ENCODE measurements at places on chromosomes 2 and 18.

DNA sequence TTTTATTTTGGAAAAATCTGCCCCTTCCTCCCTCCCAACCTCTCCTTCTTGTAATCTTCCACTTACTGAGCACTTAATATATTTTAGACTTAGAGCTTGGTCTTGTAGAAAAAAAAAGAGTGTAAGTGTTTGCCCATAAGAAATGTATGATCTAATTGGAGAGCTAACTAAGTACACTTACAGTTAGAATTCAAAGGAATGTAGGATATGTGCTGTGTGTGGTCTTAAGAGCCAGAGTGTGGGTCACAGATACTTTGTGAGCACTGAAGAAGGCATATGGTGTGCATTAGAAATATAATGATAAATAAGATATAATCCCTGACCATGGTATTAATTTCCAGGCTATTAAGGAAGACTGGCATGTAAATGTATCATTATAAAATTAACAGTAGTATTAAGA is 91.8 kb upstream of the ZNF521 start:
- no peak for DNase-seq

DNA sequence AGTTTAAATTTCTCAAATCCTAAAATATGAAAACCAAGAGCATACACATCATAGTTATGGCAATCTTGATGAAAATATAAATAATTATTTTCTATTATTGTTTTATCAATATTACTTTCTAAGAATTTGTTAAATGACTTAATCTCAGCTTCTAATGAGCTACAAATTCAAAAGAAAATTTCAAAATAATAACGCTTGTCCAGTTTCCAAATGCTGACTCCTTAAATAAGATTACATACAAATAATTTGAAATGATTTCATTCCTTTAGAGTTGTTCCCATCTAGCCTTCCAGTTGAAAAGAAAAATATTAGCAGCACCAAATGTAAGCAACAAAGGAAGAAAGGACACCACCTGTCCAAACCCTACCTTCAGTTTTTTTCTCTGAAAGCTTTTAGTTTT is 82.4 kb upstream of the COL5A2 start:
- DNase-seq, result no peak

DNA sequence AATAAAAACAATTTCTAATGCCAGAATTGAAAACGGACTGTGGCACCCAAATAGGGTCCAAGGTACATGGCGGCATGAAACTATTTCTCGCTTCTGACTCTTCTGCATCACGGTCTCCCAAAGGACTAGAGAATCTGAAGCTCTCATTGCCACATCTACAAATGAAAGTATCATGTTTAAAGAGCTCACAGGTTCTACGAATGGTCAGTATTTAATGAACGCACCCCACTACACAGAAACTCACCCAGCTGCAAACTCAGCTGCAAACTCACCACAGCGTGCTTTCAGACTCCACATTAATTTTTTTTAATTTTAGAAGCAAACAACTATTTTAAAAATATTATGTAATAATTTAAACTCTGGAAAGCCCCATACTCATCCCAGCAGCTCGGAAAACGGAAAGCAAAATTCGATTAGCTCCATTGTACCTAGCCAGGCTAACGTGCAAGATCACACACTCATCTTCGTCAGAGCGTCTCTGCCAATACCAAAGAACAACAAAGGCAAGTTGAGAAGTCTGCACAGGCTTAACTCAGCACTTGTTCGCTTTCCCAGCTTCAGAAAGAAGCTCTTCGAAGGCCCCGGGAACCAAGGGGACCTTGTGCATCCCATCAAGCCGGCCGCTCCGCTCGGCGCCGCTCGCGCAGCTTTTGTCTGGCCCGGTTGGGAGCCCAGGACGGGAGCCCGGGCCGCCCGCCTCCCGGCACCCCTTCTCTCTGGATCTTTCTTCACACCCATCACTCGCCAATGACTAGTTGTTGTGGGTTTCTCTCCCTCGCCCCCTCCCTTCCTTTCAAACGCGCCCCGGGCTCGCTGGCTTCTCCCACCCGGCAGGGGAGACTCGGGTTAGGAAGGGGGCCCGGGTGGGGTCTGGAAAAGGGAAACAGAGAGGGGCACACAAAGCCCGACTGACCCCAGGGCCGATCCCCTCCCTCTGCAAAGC is 785 bp downstream of the CLASP1 start:
- no peak for DNase-seq

GRCh38 chr2:80113399-80113798 is 191.2 kb downstream of the LRRTM1 start:
- DNase-seq, result no peak

DNA sequence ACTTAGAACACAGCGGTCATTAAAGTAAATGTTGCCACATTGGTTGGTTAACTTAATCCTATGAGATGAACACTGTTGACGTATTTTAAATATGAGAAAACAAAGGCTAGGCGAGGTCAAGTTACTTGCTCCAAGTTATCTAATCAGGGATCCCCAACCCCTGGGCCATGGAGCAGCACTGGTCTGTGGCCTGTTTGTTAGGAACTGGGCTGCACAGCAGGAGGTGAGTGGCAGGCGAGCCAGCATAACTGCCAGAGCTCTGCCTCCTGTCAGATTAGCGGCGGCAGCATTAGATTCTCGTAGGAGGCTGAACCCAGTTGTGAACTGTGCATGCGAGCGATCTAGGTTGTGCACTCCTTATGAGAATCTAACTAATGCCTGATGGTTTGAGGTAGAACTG is 878.9 kb downstream of the CPS1 start:
- no peak for DNase-seq

GRCh38 chr2:85802354-85803103 is 48.7 kb downstream of the ATOH8 start:
- DNase-seq, result no peak

DNA sequence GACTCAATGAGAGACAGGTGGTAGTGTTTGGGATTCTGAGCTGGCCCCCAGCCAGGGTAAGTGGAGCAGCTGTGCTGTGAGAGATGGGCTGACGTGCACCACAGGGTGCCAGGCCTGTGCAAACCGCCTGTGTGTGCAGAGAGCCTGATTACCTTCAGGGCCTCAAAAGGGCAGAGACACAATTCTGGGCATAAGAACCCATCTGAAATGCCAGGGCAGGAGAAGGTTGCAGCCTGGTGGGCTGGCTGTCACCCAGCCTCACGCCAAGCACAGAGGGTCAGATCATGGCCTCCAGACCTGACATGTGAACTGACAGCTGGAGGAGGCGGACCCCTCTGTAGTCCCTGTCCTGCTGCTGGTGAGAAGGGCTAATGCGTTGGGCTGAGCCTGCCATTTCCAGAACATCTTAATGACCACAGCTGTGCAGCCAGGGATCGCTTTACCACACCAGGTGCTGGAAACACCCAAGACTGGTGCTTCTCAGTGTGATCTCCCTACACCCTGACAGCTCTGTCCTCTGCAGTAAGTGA is 100.9 kb downstream of the ARL4C start:
- no peak for DNase-seq

DNA sequence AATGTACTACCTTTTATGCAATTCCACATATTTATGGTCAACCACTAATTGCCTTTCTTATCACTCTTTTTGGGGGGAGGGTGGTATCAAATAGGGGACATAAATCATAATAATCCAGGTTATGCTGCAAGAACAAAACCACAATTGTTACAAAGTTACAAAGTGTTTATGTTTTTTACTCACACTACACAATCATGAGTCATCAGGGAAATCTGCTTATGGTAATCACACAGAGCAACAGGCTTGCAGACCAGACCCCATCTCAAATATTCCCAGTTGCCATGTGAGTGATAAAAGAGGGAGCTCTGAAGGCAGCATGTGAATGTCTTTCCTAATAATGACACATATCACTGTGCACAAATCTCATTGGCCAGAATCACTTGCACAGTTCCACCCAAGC is 304.7 kb upstream of the TMEFF2 start:
- DNase-seq, result no peak

GRCh38 chr2:68637047-68637446 is 6.3 kb upstream of the PROKR1 start:
- no peak for DNase-seq

- no peak for DNase-seq
These were observed 56.7 kb upstream of the DSC1 start for GRCh38 chr18:31219395-31219794.

DNA sequence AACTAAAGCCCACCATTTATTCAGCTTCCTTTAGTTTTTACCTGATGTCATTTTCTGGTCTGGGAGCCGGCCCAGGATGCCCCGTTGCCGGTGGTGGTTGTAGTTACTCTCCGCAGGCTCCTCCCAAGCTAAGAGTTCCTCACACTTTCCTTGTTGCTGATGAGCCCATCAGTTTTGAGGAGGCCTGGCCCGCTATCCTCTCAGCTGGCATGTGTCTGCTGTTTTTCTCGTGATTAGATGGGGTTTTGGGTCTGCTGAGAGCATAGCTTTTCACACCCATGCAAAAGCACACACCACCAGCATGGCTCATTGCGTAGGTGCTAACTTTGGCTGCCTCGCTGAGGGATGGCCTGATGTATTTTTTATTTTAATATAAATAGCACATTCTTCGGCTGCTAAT is 72.1 kb downstream of the PSMG2 start:
- DNase-seq, result no peak

GRCh38 chr2:152762202-152762601 is 43.8 kb downstream of the ARL6IP6 start:
- DNase-seq, result no peak
